Stimulated activated CD8-positive, alpha-beta memory T cell treated with anti-CD3 and anti-CD28 coated beads, Interleukin-12 subunit alpha, Interleukin-12 subunit beta, amount 100 ng/mL, for 4 hours (primary cell): ENCODE measurements at places on chromosomes 6 and 20.
A peak's percentile ranks its signal among the peaks of the same experiment; 100 is the strongest.

GRCh38 chr6:15143086-15143485 lies 102.8 kb upstream of the JARID2 start:
- DNase-seq: no peak

GRCh38 chr20:9137001-9137400 lies 68.1 kb downstream of the PLCB4 start:
- DNase-seq: no peak

- no peak for DNase-seq
These were observed 26.8 kb downstream of the REV3L start for GRCh38 chr6:111456208-111456607.

- no peak for DNase-seq
These were observed 104.9 kb upstream of the PRDM1 start for GRCh38 chr6:105981002-105981887.

DNA sequence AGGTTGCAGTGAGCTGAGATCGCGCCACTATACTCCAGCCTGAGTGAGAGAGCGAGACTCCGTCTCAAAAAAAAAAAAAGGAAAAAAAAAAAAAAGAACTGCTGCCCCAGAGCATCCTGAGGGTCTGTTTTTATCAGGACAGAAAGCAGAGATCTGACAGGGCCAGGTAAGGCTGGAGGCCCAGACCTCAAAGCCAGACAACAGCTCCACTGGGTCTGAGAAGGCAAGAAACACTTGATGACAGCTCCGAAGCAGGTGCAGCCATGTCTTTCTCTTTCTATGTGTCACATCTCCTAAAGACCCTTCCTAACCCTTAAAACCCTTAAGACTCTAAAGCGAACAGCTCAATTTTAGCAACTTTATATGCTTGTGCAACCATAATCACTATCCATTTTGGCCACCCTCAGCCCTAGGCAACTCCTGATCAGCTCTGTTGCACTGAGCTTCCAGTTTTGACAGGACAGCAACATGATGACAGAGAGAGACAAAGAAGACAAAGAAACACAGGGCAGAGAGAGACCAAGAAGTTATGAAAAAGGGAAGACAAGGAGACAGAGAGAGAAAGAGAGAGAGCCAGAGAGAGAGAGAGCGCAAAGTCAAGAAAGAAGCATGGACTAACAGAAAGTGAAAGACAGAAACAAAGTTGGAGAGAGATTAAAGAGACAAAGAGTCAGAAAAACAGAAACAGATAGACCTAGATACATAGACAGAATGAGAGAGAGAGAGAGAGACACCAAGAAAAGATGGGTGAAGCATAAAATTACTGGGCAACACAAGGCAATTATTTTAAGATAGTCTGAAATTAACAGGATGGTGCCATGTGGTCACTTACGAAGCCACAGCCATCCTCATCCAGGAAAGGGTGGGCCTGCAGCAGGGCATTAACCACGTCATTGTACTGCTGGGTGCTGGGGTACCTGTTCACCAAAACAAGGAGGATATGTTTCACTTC lies 39.2 kb downstream of the SAMD3 start:
- peak; percentile 13 for DNase-seq

- DNase-seq: no peak
These were observed 40.6 kb downstream of the TRIM38 start for GRCh38 chr6:26003102-26003694.

DNA sequence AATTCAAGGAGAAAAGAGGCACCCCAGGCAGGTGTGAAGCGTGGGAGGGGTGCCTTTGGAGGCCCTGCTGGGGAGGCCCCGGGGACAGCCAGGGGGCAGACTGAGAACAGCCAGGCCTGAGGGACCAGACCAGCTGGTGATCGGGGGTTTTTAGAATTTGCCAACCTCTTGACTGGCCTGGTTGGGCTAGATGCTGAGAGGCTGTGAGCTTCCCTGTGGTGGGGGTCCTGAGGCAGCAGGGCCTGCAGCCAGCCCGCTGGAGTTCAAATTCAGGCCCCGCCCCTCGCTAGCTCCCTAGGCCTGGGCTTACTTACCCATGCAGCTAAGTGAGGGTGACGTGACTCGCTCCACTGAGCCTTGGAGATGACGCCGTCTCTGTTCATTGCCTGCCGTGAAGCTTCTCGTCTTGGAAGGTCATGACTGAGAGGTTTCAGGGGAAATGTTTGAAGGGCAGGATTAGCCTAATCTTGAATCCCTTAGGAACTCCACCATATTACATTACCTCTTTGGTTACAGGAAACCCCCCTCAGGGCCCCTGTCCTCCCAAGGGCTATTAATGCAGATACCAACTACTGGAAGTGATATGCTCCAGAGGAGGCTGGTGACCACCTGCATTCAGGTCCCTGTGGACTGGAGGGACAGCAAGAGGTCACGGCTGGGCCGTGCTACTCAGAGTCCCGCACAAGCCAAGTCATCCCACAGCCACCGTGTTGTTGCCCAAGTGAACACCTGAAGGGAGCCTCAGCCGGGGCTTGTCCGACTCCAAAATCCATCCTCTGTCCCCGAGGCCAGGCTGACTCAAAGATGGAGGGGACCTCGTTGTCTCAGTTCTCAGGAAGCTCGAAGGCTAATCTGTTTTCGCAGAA lies 73.9 kb upstream of the DUSP22 start:
- DNase-seq: no peak

DNA sequence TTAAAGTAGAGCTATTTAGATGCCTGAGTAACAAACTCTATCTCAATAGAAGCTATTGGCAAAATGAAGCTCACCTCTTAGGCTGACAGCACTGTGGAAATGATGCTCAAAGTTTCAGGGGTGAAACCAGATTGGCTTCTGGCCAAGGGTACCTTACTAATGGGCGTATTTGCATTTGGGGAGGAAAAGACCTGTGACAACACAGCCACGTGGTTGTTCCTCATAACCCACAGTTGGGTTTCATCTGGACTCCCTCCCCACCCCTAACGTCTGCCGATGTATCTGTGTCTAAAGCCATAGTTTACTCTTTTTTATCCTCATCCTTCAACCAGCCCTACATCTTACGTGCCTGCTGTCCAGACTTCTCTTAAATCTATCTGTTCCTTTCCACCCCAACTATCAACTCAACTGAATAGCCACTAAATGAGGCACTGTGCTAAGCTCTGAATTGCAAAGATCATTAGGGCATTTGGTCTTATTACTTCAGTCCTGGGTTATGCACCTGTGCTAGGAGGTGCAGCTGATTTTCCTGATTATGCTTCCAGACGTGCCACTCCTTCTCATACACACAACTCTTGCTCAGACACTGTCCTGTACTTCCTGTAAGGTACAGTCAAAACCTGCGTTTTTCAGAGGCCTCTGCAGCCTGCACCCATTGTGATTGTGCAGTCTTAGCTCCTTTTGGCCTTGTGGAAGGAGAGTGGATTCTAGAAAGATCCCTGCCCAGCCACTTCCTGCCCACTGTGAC lies 80.6 kb upstream of the ARMC2 start:
- DNase-seq: no peak

DNA sequence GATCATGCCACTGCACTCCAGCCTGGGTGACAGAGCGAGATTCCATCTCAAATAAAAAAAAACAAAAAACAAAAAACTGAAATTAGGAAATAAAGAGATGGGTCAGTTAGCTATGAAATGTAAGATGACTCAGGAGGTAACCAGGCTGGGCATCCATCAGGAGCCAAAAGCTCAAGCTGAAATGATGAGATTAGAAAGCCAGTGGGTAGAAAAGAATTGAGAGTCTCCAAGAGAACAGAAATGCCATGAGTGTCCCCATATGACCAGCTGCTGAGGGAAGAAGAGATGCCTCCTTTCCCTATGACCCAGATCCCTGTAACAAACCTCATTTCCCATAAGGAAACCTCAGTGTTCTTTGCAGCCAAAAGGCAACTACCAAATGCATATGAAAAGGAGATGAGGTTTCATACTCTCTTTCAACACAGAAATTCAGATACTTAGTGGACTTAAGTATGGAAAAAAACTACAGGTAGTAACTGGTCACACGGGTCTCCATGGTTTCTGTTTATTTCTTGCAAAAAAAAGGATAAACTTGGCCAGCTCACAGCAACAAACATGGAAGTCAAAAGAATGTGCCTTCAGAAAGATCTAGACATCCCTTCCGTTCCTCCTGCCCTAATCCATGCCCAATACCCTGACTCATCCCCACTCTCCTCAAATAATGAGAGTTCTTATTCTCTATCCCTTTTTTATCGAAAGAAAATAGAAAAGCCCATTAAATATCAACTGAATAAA lies 8.1 kb downstream of the ARHGAP18 start:
- no peak for DNase-seq

DNA sequence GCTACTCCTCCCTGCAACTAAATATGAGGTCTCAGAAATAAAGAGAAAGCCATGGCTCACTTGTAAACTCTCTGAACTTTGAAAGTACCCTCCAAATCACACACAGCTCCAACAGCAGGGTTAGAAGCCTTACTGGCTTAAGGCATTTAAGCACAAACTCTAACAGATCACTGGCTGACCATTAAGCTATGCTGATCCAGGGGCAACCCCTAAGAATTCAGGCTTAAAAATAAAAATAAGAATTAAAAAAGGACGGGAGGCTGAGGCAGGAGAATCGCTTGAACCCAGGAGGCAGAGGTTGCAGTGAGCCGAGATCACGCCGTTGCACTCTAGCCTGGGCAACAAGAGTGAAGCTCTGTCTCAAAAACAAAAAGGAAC lies 21.8 kb downstream of the HLA-E start:
- DNase-seq: no peak

DNA sequence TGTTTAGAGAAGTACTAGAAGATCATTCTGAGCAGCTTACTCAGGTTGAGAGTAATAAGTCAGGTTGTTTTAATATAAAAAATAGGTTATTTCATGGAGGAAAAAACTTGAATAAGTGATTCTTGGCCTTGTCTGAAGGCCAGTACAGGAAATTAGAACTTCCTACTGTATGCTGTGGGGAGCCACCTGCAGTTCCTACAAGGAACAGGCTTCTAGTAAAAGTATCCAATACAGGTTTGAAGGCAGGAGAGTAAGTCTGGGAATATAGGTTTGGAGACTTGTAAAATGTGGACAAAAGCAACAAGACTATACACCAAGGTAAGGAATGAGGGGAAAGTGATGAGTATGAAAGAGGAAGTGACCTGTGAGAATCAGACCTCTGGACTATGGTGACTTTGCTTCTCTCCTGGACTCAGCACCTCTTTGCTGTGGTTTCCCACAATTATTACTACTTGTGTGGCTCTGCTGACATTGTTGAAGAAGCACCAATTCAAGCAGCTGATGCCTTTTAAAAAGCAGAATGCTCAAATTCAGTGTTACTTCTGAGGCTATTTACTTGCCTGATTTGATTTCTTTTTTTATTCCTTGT lies 278.6 kb downstream of the TBC1D7 start:
- DNase-seq: no peak

DNA sequence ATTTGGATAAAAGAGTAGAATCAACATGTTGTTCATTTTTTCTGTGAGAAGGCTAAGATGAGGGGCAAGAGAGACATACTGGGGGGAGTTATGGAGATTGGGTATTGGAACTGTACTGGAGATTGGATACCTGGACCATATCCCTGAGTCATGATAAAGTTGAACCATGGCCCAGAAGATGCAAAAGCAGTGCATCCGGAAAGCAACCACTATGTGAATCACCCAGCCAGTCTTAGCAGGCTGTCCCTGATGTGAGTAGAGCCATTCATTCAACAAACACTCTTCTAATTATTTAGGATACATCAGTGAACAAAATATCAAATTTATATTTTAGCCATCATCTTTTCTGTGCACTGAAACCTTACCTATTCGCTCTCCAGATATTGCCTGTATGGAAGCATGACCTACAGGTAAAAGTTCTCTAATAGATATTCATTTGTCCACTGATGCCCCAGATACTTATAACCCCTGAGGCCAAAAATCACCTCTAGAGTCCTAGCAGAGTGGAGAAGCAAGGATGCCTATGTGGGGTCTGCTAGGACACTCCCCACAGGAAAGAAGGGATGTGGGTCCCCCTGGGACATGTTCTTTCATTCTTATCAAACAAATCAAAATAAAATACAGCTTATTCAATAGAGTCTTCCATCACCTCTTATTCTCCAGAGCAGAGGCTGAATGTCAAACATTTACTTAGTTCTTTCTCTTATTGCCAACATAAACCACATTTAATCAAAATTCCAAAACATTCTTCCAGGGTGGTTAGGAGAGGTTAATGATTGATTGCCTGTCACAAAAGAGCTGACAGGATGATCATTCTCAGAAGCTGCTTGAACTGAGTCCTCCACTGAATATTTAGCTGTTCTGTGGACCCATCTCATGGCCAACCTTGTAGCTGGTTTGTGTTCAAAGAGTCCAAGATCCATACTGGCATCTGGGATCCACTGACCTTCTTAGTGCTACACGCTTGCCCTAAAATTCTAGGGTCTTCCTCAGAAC lies 37.0 kb upstream of the PKHD1 start:
- no peak for DNase-seq
